ENCODE measurements at places on chromosomes 5 and 9.

GRCh38 chr9:131264231-131264630, 12.1 kb downstream of the FAM78A start:
- DNase-seq, result no peak

DNA sequence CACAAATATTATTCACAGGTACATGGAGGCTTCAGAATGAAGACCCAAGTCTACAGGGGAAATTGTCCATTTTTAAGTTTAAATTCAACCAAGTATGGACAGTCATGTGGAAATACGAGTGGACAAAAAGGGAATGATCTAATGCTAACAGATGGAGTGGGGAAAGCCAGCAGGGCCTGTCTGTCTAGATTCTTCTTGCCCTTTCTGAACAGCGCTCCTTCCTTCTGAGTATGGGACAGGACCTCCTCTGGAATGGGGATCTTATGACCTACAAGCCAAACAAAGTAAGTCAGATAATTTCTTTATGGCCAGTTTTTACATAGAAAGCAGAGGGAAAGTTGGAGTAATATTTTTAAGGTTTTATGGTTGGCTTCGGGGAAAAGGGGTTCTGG, 119.8 kb upstream of the NEK6 start:
- DNase-seq, result no peak

GRCh38 chr9:69600314-69601047, 71.7 kb downstream of the APBA1 start:
- no peak for DNase-seq

DNA sequence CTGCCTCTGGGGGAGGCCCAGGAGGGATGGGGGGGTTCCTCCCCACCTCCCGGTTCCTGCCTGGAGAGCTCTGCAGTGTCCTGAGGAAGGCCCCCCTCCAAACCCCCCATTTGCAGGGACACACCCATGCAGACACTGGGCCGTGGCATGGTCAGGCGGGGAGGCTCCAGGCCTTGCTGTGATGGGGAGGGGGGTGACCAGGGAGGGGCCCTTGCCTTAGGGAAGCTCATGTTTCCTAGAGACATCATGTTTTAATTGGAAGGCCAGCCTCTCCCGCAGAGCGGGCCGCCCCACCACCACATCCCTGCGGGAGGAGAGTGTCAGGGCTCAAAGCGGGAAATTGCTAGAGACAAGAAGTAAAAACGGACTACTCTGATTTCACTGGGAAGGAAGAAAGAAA, 12.0 kb downstream of the PRRX2 start:
- DNase-seq, result no peak

All from NT2/D1 (cell line).